Activated naive CD4-positive, alpha-beta T cell treated with anti-CD3 and anti-CD28 coated beads for 36 hours (primary cell): ENCODE measurements at places on chromosomes 3 and 15.

DNA sequence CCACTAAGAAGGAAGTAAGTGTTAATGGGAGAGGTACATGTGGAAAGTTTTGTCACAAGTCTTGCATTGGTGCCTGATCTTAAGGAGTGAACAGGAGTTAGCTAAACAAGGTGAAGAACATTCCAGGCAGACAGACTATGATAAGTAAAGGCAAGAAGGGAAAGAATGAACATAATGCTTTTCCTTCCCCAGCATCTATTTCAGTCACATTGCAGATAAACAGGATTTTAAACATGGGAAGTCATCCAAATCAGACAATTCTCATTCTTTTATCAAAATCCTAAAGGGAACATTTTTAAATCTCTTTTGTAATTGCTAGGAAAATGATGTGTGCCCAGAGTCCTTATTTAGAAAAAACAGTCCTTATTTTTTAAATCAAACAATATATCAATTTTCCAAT lies 424.6 kb downstream of the FGF12 start:
- no peak for DNase-seq

DNA sequence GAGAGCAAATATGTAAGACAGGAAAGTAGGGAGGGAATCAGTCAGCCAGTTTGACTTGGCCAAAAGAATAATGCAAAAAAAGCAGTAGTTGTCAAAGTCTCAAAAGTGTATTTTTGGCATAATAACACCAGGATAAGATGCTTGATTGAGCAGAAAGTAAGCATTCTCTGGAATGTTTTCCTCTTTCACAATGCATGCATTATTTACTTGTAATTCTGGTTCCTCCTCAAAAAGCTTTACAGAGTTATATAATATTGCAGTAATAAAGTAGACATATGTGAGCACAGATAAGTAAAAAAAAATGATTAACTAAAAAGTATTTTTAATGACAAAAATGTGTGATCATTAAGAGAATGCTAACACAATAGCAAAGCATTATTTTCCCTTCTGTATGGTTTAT lies 285.9 kb upstream of the BCHE start:
- no peak for DNase-seq

DNA sequence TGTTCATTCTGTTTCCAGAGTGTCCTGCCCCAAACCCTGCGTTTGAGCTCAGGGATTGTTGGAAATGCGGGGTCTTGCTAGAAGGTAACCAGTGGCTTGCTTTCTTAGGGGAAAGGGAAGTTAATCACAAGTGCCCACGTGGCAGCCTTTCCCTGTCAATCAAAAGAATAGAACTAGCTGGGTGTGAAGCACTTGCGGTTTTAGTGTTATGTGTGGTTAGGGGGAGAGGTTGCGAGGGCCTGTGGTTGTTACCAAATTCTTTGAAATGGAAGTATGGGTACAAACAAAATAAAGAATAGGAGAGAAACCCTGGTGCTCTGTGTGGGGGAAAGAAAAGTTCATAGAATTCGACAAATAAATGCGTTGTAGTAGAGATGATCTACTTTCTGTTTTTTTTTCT lies 67.6 kb downstream of the FNDC3B start:
- DNase-seq, result peak; percentile 79

- no peak for DNase-seq
Observed at GRCh38 chr3:145355206-145355605, 805.8 kb downstream of the PLOD2 start.

DNA sequence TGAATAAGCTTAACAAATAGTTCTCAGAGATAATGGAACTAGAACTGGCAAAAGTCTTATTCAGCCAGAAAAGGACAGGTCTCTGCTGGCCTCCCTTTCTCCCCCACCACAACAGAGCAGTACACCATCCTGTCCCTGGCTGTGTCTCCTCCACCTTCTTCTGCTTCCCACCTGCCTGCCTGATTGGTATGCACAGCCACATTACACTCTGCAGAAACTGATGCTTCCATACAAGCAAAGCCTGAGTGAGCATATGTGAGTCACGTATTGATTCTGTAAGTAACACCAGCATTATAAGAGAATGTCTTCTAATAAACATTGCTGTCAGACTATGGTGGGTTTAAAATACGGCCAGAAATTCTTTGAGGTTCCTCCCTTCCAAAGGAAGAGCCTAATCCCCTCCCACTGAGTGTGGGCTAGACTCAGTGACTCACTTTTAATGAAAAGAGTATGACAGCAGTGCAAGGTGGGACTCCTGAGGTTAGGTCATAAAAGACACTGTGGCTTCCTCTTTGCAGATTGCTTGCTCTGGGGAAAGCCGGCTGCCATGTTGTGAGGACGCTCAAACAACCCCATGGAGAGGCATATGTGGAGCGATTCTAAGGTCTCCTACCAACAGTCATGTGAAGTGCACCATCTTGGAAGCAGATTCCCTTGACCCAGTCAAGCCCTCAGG lies 44.4 kb downstream of the ANXA2 start:
- DNase-seq, result no peak

DNA sequence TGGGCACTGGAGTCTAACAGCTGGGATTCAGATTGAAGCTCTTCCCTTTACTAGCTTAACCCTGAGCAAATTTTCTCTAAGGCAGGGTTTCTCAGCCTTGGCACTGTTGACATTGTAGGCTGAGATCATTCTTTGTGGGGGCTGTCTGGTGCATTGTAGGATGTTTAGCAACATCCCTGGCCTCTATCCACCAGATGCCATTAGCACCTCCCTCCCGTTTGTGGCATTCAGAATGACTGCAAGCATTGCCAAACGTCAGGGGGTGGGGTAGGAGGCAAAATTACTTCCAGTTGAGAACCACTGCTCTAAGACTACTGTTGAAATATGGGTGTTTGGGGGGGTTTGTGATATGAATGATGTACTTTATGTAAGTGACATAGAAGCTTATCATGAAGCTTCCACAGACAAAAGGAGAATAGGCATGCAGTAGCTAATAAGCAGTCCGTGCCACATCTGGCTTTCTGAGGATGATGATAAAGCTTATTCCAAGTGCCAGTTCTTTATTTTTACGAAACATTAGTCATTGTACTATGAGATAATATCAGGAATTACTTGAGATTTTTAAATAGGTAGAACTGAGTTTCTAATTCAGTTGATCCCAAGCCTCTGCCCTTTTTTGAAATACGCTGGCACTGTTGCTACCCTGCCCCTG lies 39.3 kb downstream of the NKIRAS1 start:
- no peak for DNase-seq

DNA sequence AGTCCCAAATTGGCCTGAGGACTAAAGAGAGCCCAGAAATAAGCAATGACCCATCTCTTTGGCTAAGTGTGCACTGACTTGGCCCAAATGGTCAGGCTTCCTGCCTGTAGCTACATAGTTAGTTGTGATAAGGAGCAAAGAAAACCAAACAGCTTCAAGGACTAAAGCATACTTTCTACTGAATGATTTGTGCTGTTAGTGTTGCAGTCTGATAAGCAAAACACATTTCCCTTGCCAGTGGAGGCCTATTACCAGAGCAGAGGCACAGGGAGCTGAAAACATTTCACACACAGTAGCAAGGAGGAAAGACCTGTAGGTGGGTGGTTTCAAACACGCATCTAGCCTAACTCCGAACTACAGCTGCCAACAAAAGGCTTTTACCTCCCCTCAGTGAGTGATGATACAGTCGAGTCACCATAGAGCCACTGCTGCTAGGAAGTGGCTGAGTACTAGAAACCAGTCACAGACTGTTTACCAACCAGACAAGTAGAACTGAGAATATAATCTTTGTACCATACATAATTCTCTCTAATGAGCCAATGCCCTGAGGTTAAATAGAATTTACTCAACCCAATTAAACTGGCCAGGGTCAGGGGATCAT lies 222.3 kb upstream of the THBS1 start:
- no peak for DNase-seq

DNA sequence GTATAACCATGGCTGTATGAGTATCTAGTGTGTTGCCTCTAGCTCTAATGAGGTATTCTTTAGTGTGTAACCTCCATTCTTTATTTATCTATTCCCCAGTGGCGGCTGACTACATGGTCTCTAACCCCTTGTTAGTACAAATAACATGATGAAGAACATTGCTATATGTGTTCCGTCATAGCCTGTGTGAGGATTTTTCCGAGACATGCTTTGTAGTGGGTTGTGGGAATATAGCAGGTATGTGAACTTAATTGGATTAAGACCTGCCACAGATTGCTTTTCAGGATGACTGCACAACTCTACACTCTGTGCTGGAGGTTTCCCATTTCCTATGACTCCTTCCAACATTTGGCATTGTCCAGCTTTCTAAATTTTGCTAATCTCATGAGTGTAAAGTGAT lies 563.4 kb downstream of the ROBO1 start:
- no peak for DNase-seq

GRCh38 chr15:47516558-47516957 lies 200.7 kb upstream of the SEMA6D start:
- DNase-seq, result no peak

DNA sequence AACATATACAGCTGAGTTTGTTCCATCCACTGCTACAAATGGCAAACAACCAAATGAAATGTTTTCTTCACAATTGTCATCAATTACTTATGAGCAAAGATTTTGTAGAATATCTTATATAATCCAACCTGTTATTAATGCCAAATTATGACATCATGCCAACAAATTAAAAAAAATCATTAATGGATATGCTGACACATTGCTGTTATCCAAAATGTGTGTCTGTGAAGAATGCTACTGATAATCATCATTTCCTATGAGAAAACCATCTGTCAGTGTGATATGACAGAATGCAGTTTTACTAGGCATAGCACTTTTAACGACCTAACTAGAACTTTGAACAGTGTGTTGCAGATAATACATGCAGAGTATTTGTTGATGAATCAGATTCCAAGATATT lies 556.5 kb upstream of the KCNMB2 start:
- DNase-seq, result no peak

- DNase-seq, result no peak
Observed at GRCh38 chr3:127043041-127043641, 60.2 kb downstream of the PLXNA1 start.

DNA sequence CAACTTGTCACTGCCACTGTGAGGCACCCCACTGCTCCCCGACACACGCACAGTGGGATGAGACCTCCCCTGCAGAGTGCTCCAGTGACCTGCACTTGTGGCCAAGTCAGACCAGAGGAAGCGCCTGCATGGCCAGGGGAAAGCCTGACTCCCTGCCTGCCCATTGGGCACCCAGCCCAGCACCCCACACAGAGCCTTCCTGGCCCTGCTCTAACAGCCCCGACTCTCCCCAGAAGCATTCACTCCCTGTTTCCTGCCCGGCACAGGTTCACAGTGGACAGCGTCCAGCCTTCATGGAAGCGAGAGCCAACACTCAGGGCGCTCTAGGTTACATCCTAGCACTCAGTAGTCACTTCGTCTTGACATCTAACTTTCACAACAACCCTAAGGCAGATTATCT lies 27.8 kb downstream of the RBPMS2 start:
- no peak for DNase-seq
